K562 (cell line): ENCODE measurements at places on chromosomes 16 and 17.

DNA sequence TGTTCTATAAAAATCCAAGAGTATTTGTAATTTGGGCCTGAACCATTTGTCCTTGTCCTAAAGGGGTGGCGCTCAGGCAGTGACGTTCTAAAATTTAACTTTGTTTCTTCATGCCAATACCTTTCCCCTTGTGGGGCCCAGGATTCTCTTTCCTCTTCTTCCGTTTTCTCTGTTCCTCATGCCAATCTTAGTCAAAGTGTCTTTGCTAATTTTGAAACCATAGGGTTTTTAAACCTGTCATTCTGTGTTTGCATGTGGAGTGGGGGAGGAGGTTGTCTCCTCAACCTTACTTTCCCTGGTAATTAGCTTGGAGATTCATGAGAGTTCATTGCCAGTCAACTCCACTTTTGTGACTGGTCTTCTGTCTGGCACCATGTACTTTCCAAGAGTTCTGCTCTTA, 337.1 kb downstream of the MAF start:
- DNase-seq = no peak

DNA sequence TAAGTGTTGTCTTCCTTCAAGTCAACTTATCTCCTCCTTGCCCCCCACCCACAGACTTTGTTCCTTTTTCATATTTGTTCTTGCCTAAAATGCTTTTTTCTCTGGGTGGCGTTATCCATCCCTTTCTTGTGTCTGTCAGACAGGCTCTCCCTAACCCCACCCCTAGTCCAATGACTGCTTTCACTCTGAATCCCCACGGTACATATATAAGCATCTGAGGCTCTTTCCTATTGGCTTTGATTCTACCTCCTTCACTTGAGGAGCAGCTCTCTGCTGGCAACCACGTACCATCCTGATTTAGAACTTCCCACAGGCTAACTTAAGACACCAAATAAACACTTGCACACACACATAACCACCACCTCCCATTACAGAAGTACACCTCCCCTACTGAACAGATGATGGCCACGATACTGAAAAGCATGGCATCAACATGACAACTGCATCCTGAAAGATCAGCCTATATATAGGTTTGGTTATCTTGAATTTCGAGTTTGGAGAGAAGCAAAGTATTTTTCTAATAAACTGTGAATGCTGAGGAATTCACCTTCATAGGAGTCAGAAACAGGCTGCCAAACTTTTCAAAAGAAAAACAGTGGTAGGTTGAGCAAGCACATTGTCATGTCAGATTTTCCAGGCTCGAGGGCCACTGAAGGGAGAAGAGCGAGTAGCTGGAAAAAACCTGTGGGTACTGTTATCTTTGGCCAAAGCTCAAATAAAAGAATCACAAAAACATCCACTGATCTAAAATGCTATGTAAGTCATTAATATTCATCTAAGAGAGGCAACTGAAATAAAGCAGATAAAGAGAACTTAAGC, 24.3 kb downstream of the STAT3 start:
- DNase-seq = no peak

- DNase-seq = no peak
These were observed 30.2 kb upstream of the ABCC3 start for GRCh38 chr17:50604513-50604912.

DNA sequence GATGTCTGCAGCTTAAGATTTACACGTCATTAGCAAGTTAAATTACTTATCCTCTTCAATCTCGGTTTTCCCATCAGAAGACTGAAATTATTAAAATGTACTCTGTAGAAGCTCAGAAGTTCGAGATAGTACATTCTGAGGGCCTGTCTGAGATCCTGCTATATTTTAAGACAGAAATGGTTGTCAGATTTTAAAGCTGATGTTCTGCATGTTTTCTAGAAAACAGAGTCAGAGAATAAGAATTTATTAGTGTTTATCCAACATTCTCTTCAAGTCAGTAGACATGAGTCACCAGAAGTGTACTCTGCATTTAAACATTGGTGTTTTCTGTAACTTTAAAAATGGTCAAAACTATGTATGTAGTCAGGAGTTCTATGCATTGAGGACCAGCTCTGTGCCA, 155.2 kb upstream of the MYOCD start:
- no peak for DNase-seq

DNA sequence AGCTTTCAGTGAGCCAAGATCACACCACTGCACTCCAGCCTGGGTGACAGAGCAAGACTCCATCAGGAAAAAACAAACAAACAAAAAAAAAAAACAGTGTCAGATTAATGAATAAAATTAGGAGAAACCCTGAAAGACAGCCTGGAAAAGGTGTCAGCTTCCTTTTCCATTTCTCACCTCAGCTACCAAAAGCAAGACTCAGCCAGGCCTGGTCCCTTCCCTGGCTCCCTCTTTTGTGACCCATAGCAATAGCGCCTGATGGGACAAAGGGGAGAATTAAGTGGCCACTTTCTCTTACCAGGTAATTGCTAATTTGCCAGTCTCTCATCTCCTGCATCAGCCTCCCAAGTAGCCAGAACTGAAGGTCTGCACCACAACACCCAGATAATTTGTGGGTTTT, 3.9 kb upstream of the THRA start:
- no peak for DNase-seq

GRCh38 chr16:9389543-9390207, 298.2 kb downstream of the HAPSTR1 start:
- DNase-seq = no peak

GRCh38 chr17:7239091-7240027, at the start of gene PHF23:
PHF23 (minus strand) TSS chr17:7239457; CDS start chr17:7239279, 178 bp downstream.
- DNase-seq = peak; percentile 83

- DNase-seq = no peak
These were observed 7.3 kb downstream of the CDH11 start for GRCh38 chr16:65114527-65114926.

GRCh38 chr17:18987230-18987610, 17.3 kb downstream of the FAM83G start:
- no peak for DNase-seq

GRCh38 chr17:2081564-2081963, 26.7 kb downstream of the HIC1 start:
- no peak for DNase-seq

DNA sequence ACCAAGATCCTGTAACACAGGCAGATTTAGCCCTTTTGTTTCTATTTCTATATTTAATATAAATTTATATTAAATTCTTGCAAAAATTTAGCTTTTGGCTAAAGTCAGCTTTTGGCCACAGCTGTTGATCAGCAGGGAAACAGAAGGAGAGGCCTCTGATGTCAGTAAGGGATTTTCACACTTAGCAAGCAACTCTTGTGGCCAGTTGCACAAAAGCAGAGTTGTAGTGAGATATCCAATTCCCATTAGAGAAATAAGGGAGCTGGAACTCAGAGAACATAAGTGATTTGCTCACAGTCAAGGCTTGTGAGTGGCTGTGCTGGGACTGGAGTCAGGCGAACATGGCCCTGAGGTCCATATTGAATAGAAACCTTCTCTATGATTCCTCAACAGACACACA, 16.7 kb upstream of the HEATR6 start:
- DNase-seq = no peak

DNA sequence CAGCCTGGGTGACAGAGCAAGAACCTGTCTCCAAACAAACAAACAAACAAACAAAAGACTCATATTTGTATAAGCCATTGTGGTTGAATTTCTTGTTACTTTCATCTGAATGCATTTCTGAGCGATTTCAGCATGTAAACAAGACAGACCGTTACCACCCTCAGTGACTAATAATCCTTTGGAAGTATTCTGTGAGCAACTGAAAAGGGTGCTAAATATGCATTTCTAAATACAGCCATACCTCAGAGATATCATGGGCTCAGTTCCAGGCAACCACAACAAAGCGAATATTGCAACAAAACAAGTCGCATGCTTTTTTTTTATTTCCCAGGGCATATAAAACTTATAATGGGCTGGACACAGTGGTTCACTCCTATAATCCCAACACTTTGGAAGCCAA, 109.0 kb downstream of the USP31 start:
- no peak for DNase-seq

DNA sequence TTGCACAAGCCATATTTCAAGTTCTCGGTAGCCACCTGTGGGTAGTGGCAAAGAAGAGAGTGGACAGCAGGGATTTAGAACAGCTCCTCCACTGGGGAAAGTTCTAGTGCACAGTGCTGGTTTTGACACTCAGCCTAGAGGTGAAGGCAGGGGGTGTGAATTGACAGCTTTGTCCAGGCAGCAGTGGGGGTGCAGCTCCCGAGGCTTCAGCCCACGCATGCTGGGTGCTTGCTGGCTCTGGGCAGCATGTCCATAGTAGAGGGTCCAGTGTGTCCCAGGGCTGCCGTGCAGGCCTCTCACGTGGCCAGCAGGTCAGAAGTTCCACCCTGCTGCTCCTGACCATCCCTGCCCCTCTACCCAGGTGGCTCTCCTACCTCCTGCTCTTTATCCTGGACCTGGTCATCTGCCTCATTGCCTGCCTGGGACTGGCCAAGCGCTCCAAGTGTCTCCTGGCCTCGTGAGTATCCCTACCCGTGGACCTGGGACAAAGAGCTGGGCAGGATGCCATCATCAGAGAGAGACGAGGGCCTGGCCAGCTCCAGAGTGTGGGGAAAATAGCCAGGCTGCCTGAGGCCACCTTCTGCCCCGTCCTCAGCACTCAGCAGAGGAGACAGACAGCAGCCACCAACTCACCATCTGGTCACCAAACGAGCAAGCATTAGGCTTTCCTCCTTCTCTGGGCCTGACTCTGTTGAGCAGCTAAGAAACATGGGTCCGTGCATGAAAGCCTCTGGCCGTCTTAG, 29.8 kb downstream of the TTYH2 start:
- no peak for DNase-seq

DNA sequence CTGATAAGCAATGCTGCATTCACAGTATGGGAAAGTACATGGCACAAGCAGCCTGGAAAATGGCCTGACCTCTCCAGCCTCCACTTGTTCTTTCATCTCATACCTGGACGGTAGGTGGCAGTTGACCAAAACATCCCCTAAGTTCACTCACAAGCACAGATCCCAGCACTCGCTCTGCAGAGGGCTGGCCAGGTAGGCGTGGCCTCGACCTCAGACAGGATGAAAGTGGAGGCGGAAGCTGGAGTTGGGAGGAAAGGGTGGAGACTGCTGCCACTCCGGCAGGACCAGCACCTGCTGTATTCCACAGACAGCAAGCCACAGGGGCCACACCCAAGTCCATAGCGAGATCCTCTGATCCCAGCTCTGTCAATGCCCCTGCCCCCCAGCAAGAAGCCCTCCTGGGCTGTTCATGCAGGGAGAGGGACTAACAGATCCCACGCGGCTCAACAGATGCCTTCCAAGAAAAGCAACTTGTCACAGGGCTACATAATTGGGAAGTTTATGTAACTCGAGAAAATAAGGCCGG, 31.3 kb downstream of the ZCCHC14 start:
- peak; percentile 90 for DNase-seq
